Activated naive CD4-positive, alpha-beta T cell treated with anti-CD3 and anti-CD28 coated beads, Interleukin-2, amount 10 ng/mL, durations not matched to agents 5 hours and 36 hours (primary cell): ENCODE measurements at places on chromosomes 3 and 15. TPM values are rescaled to one million over a fixed set of nuclear protein-coding genes. Genes with fewer than 3 reads are reported as not detected.

The CKMT1A gene
- not detected for total RNA-seq

The RARB gene
- not detected for total RNA-seq

The NR2F2 gene
- not detected for total RNA-seq

The PPP1R14D gene
- not detected for total RNA-seq

The GABPB1 gene
- total RNA-seq, result 29.8 TPM

The MRPS22 gene
- 34.8 TPM for total RNA-seq

The RLBP1 gene
- total RNA-seq, result not detected

The CHRM5 gene
- total RNA-seq, result not detected

The ESYT3 gene
- total RNA-seq, result 0.22 TPM

The CP gene
- total RNA-seq, result not detected

The VGLL3 gene
- total RNA-seq, result not detected

The CTDSPL gene
- total RNA-seq, result 3.3 TPM

The ISLR gene
- total RNA-seq, result not detected

The FETUB gene
- not detected for total RNA-seq

The B3GNT5 gene
- total RNA-seq, result 0.65 TPM

The SH2D7 gene
- total RNA-seq, result not detected

The SNX1 gene
- 136 TPM for total RNA-seq
